PC-3 (cell line): ENCODE measurements at places on chromosomes 2 and 18. TPM values are rescaled to one million over a fixed set of nuclear protein-coding genes. Genes with fewer than 3 reads are reported as not detected.

DNA sequence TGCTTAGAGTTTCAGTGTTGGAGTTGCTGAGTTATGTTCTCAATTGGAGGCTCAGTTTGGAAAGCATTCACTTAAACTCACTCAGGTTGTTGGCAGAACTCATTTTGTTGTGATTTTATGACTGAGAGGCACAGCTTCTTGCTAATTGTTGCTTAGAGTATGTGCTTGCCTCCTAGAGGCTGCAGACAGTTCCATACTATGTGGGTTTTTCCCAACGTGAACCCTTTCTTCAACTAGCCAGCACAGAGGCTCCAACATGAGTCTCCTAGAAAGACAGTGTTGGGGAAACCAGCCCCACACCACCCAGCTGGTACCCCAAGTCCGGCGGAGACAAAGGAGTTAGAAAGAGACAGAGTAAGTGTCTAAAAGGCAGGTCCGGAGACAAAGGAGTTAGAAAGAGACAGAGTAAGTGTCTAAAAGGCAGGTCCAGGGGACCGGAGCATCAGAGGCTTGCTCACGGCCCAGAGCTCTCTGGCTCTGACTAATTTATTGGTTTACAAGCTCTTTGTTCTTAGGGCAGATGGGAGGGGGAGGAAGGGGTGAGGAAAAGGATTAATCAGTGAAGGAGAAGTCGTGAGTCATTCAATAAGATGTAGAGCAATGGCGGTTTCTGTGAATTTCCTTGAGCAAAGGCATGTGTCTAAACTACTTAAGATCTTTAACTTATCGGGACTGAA, 999.7 kb upstream of the LRRTM1 start:
- H3K4me1 ChIP-seq, result peaks cover 13% of the 10 kb centered on the region; the same call in 1 of the 2 replicates
- H3K36me3 ChIP-seq, result no peaks in the 10 kb centered on the region
- peak; percentile 78 for DNase-seq
- peak overlapping the region; percentile 51 for H3K27ac ChIP-seq
- H3K27me3 ChIP-seq, result no peaks in the 10 kb centered on the region
- no peak overlapping the region for H3K4me3 ChIP-seq

DNA sequence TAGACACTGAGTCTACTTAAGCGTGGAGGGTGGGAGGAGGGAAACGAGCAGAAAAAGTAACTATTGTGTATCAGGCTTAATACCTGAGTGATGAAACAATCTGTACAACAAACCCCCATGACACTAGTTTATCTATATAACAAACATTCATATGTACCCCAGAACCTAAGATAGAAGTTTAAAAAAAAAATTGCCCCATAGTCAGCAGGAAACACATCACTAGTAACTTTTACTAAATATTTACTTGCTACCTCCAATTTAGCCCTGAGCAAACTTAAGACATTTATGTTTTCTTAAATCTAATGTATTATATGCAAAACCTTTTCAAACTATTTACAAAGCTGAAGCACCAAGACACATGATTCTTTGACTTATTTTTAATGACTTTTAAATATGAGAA, 5.6 kb downstream of the REV1 start:
- no peak overlapping the region for H3K27ac ChIP-seq
- H3K4me3 ChIP-seq, result no peak overlapping the region
- peaks cover 32% of the 10 kb centered on the region for H3K4me1 ChIP-seq
- peaks cover 6% of the 10 kb centered on the region; the same call in 1 of the 2 replicates for H3K36me3 ChIP-seq
- H3K27me3 ChIP-seq, result no peaks in the 10 kb centered on the region

GRCh38 chr2:10497797-10498251, 49.7 kb upstream of the ODC1 start:
- peak overlapping the region; percentile 36; the same call in 1 of the 2 replicates for H3K4me3 ChIP-seq
- H3K4me1 ChIP-seq, result peaks cover 46% of the 10 kb centered on the region
- no peaks in the 10 kb centered on the region for H3K27me3 ChIP-seq
- H3K36me3 ChIP-seq, result no peaks in the 10 kb centered on the region
- peak; percentile 93 for DNase-seq

DNA sequence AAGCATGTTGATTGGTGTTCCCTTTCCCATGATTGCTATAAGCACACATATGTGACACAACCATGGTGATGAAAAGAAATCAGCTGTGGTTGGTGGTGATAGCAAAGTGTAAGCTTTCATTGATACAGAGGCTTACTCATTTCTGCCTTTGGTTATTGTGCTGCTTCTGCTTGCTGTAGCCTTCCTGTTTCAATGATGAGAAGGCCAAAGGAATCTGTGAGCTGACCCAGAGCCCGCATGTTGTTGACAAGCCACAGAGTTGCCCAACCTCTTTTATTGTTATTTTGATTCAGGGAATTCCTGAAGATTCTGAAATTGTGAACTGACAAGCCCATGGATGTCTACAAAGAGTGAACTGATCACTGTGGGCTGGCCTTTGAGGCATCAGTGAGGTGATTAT, 164.4 kb downstream of the TMEFF2 start:
- no peak for DNase-seq
- H3K4me1 ChIP-seq, result no peaks in the 10 kb centered on the region
- no peak overlapping the region for H3K4me3 ChIP-seq
- H3K27me3 ChIP-seq, result no peaks in the 10 kb centered on the region
- no peaks in the 10 kb centered on the region for H3K36me3 ChIP-seq

HRH4 gene
- total RNA-seq, result not detected in 2 replicates
